ENCODE measurements at places on chromosomes 3 and 15.

DNA sequence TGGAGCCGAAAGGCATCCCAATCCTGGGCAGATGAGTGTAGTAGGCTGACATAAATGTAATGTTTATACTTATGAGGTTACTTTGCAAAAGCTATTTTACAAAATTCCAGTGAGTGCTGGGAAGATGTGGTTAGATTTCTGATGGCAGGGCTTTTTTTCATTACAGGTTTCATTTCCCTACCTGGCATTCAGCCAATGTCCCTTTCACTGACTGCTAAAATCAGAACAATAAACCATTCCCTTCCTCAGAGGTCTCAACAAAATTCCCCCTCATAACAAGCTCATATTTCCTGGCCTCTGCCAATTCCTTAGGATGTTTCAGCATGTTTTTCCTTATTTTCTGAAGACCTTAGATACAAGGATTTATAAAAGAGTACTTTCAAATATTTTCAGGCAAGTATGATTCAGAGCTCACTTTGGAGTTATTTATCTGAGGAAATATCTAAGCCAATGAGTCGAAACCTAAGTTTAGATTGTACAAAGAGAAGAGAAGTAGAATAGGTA is 40.9 kb upstream of the CCDC80 start:
- DNase-seq, result no peak

DNA sequence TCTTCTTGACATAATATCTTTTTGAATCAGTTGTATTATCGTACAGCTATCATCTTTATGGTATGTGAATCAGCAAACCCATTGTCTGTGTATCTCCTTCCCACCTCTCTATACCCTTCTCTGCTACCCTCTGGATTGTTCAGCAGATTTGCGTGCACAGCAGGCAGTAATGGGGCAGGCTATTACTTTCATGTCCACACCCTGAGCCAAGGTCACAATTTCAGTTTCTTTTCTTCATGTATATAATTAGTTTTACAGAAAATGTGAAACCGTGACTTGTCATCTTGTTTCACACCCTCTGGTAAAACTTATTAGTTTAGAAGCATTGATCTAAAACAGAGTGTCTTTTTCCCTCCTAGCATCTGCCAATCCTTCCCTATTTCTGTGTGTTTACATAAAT is 770.4 kb upstream of the SEMA6D start:
- DNase-seq, result no peak

DNA sequence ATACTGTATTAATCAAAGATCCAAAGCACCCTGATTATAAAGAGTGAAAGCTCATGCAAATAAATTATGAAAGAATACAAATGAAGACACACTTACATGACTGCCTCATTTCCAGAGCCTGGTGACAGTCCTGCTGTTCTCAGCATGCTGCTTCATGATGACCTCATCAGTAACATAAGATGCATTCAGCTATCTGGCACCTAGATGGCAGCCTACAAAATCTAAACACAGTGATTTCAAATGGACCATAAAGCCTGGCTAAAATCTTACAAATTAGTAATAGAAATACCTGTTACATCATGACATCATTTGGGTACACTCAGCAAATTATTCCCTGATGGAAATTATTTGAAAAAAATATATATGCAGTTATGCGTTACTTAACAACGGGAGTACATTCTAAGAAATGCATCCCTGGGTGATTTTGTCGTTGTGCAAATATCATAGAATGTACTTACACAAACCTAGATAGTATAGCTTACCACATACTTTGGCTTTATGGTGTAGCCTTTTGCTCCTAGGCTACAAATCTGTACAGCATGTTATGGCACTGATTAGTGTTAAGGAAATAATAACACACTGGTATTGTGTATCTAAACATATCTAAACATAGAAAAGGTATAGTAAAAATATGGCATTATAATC is 207.2 kb downstream of the EPHA3 start:
- DNase-seq, result no peak

DNA sequence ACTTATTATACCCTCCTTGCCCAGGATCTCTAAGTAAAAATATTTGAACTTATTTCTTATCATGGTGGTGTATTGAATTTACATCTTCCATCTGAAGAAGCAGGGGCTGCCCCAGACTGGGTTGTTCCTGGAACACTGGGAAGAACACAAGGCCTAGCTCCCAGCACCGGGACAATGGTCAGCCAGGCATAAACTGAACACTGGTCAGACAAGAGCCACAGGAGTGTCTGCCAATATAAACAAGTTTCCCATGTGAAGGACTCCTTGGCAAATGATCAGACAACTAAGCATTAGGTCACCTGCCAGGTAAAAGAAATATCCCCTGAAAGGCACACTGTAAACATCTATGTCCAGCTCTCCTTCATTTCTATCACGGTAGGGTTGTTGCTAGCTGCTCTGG is 172.4 kb downstream of the ATP8B4 start:
- no peak for DNase-seq

- DNase-seq, result no peak
These were observed 4.9 kb downstream of the ISL2 start for GRCh38 chr15:76341366-76342057.

DNA sequence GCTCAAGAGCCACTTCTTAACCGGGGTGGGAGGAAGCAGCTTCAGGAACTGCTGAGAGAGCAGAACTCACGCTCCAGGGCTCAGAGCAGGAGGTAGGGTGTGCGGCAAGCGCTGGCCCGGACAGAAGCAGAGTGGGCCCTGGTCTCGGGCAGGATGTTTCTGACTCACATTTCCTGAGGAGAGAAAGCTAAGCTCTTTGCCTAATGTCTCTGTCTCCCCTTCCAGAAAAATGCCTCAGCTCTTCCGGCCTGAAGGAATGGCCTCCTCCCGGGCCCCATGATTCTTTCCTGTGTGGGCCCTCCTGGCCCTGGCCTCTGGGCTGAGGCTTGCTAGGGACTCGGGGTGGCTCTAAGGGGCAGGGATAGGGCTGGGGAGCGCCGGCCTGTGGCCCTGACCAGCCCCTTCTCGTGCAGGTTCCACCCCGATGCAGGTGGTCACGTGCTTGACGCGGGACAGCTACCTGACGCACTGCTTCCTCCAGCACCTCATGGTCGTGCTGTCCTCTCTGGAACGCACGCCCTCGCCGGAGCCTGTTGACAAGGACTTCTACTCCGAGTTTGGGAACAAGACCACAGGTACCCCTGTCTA is 4.1 kb upstream of the STAB1 start:
- DNase-seq, result no peak

DNA sequence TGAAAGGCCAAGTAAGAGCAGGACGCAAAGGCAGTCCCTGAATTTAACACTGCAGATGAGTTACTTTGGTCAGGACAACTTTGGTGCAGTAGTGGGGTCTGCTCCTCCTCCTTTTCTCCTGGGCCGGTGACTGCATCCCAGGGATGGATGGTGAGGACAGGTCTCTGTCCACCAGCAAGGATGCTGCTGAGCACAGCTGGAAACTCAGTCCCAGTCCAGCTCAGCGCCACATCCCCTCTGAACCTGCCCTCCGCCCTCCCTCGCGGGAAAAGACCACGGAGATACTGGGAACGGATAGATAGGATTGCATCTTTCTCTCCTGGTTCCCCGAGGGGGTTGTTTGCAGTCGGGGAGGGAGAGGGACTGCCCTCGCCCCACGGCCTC is 13.8 kb downstream of the GRAMD2A start:
- DNase-seq, result no peak

GRCh38 chr15:73922186-73923151 is 3.8 kb upstream of the LOXL1 start:
- no peak for DNase-seq

- DNase-seq, result no peak
These were observed 76.8 kb downstream of the LEKR1 start for GRCh38 chr3:156902916-156903315.

GRCh38 chr3:4981665-4982494 is 2.6 kb downstream of the BHLHE40 start:
- no peak for DNase-seq

GRCh38 chr3:43028678-43029490 is 49.8 kb downstream of the GASK1A start:
- DNase-seq, result no peak

DNA sequence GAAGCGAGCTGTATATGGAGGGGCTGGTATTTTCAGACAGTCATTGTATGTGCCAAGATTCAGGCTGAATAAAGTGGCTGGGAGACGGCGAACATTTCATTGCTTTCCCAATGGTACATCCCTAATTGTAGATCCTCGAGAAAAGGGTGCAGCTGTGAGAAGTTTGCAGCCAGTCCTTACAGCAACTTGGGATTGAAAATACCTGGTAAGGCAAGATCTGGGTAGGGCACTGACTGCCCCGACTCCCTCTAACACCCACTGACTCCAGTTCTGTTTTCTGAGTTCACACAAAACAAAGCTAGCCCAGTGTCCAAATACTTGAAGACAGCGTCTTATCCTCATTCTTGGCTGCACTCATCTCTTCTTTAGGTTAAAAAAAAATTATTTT is 63.7 kb downstream of the EDEM1 start:
- no peak for DNase-seq

DNA sequence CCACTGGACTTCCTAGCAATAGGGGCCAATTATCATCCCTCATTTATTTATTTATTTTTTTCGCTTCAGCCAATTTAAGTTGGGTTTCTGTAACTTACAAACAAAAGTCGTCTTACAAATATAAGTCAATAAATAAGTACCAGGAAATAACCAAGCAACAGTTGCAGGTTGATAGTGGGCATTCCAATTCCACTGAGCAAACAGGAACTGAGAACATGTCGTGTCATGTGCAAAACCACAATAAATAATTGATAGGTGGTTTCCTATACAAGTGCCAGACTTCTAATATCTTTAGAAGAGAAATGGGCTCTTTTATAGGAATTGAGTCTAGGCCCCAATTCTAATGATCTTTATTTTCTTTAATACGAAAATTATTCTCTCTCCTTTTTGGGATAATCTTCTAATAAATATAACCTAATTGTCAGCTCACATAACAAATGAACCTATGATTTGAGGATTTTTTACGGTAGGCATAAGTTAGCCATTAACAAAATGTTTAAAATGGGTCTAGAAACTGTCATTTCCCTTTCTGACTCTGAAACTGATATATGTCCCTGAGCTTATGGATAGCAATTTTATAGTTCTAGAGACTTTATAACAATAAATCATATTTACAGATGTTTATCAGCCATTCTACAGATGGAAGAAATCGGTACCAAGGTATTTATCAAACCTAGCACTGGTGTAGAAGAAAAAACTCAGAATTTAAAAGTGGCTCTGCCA is 571.8 kb downstream of the FOXP1 start:
- DNase-seq, result no peak

DNA sequence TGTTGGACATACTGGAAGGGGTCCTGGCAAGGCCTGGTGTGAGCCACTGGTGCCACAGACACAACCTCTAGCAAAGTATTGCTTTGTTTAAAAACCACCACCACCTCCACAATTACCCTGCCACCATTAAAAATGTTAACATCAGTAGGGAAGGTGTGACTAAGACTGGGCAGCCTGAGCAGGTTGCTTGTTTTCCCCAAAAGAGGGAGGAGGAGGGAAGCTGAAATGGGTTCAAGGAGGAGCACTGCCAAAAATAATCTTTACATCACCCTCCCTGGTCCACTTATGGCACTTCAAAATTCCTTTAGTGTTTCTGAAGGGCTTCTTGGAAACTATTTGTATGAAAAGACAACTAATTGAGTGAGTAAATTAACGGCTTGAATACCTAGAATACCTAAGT is 99.8 kb upstream of the FGF7 start:
- no peak for DNase-seq
